DMS79 treated with DMSO at 0.1 percent for 48 hours (cell line): ENCODE measurements at places on chromosomes 2 and 18.
A peak's percentile ranks its signal among the peaks of the same experiment; 100 is the strongest.

GRCh38 chr18:28455971-28456370 lies 279.0 kb upstream of the CDH2 start:
- no peak for DNase-seq

DNA sequence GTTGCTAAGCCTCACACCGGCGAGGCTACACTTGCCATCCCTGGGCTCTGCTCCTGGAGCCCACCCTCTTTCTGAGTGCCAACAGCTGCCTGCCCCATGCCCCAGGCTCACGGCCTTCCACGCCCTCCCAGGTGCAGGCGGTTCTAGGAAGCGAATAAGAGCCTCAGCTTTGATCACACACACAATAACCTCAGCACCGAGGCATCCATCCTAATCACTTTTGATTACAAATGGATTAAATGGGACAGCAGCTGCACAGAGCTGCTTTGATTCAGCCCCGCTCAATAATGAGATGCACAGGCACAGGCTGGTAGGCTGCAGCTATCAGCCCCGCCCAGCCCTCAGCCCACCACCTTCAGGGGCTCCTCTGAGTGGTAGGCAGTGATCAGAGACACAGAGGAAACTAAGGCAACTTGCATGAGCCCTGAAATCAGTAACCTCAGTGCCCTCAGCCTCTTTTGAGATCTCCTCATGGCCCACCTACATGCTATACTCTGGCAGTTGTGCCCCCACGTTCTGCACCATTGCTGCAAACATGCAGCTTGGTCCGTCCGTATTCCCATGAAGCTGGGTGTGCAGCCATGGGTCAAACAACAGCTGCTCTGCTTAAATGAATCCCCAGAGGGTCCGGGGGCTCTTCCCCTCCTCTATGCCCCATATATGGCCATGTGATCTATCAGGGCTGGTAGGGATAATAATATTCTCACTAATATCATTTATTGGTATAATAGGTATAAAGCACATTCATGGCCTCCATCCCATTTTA lies 171.4 kb downstream of the SETBP1 start:
- DNase-seq, result peak; percentile 65

GRCh38 chr2:102421890-102422759 lies 835 bp upstream of the IL18RAP start:
- DNase-seq, result no peak

DNA sequence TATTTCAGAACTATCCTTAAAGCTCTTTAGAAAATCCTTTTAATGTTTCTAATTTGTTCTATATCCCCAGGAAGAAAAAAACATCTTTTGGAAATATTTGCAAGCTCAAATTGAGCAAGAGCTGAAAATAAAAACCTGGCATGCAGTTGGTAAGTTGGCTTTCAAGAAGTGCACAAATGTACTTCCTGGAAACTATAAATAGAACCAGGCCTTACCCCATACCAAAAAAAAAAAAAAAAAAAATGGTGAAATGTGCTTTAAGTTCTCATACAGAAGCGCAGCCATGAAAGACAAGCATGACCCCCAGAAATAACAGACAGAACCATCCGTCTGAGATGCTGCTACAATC lies 178.5 kb downstream of the HDAC4 start:
- DNase-seq, result no peak

GRCh38 chr18:57197261-57197660 lies 50.4 kb downstream of the BOD1L2 start:
- DNase-seq, result no peak

- DNase-seq, result no peak
Measured at GRCh38 chr2:239640210-239640609, 239.4 kb upstream of the HDAC4 start.

DNA sequence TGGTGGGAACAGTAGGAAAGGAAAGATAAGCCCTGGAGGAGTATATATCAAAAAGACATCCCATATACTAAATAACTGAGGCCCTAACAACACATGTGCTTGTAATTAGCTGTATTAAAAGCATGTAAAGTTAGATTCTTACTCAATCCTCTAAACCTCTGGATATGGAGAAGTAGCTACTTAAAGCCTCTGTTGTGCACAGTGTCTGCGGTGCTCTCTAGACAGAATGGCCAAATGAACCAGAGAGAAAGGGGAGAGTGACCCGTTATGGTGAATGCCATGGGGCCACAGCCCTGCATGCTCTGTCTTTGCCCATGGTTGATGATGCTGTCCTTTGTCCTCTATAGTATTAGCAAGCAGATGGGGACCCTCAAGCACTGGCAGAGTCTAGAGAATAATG lies 104.4 kb upstream of the SLC8A1 start:
- no peak for DNase-seq
